ENCODE measurements at places on chromosomes 13 and 19.

- DNase-seq: no peak
Measured at GRCh38 chr19:31135841-31136240, 213.4 kb downstream of the TSHZ3 start.

GRCh38 chr13:40191186-40191980 lies 475.1 kb downstream of the FOXO1 start:
- DNase-seq: no peak

- DNase-seq: no peak
Measured at GRCh38 chr19:5052515-5052914, 83.6 kb downstream of the KDM4B start.

- no peak for DNase-seq
Measured at GRCh38 chr19:13505164-13505695, 1.0 kb downstream of the CACNA1A start.

- no peak for DNase-seq
Measured at GRCh38 chr13:25237083-25237482, 50.2 kb downstream of the MTMR6 start.

DNA sequence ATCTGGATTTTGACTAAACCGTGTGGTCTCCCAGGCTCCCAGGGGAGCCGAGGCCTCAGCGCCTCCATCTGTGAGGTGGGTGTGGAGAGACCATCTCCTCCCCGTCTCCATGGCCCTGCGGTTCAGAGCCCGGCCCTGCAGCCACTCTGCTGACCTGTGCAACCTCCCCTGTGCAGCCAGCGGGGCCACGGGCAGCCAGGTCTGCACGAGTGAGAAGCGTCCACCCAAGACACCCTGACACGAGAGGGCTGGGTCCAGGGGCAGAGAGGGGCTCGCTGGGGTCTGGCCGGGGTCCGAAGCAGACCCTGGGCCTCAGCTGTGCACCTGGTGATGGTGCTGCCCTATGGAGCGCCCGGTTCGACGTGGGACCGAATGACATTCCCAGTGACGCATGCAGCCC lies 10.4 kb upstream of the CACTIN start:
- no peak for DNase-seq

DNA sequence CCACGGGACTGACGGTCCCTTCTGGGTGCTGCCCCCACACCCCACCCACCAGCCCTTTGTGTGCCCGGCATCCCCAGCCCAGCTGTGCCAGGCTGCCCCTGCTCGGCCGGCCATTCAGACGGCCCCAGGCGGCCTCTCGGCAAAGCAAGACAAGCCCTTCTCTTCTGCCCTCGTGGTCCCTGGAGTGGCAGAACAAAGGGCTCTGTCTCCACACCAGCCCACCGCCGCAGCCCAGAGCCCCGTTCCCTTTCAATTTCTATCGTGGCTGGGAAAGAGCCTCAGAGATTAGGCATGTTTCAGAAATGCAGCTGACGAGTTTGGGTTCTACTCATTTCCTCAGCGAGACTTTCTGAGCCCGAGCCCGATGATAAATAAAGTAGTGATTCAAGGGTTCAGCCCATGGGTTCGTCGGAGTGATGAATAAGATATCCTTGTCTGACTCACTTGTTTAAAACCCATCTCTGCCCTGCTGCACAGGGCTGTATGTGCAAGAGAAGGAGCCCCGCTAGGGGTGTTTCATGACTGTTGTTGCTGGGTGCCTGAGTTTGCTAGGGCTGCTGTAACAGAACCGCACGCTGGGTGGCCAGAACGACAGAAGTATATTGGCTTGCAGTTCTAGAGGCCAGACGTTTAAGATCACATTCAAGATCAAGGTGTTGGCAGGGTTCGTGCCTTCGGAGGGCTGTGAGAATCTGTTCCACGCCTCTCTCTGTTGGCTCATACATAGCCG lies 4.3 kb downstream of the MYO9B start:
- DNase-seq: no peak

DNA sequence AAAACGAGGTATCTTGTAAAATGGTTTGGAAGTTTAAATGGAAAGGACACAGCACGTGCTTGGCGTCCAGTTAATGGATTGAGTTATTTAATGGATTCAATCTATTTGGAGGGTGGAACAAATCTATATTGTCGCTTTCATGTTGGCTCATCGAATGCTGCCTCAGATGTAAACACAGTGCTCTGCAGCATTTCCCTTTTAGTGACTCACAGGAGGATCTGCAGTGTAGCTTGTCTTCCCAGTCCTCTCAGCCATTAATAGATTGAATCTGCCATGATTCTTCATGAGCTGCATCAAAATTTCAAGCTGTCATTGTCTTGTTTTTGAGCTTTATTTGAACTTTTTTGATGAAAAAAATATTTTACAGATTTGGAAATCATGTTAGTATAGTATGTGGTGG lies 44.7 kb downstream of the DHRS12 start:
- DNase-seq: no peak

DNA sequence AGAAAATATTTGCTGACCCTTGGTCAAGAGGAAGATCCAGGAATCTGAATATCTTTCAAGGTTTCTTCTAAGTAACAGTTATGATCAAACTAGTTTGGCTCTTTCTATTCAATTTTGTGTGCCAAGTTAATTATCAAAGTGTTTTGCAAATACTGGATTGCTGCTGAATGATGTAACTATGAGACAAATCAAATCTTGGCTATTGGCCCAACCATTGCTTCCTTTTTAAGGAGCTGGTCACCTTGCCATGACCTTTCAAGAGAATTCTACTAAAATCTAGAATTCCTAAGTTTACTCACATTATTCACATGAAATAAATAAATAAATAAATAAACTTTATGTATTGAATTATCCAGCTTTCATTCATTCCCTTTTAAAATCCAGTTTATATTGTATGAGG lies 371.8 kb downstream of the SLITRK6 start:
- DNase-seq: no peak

GRCh38 chr19:53977429-53977990 lies 13.9 kb upstream of the CACNG6 start:
- no peak for DNase-seq

- DNase-seq: no peak
Measured at GRCh38 chr13:108200781-108201398, 14.4 kb downstream of the LIG4 start.

DNA sequence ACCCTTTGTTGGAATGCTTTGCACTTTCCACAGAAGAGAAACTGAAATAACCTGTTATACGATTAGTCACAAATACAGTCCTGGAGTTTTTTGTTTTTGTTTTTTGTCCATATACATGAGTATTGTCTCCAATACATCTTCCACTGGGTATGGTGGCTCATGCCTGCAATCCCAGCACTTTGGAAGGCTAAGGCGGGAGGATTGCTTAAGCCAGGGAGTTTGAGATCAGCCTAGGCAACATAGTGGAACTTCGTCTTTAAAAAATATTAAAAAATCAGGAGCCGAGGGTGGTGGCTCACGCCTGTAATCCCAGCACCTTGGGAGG lies 25.0 kb downstream of the AP2S1 start:
- DNase-seq: no peak

DNA sequence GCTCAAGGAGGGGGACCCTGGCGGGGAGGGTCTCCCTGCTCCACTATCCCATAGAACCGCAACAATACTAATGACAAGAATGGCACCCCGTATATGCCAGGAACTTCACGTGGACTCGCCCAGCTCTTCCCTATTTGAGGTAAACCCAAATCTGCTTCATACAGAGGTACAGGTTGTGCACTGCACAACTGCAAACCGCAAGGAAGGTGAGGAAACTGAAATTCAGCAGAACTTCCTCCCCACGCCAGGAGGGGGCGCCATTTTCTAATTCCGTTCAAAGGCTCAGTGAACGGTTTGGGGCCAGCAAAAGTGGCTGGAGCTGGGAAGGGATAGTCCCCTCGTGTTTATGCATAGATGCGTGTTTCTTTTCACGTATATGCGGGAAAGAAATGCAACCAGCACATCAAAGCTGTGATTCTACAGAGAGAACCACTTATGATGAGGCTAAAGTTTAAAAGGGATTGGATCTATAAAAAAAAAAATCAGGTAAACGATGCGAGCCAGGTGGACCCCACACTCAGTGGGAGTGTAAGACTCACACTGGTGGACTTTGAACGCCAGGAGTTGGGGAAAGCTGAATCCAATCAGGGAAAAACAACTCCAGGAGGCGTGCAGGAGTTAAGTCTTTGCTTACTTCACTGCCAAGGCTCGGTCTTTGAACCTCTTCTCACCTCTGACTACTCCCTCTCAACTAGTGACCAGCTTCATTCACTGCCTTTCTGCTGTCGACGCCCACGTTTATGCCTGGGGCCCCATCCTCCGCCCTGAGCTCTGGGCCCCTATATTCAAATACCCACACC lies 20.3 kb downstream of the C19orf81 start:
- no peak for DNase-seq

GRCh38 chr13:97866751-97867150 lies 86.7 kb upstream of the IPO5 start:
- no peak for DNase-seq

GRCh38 chr13:30974350-30974749 lies 41.9 kb downstream of the TEX26 start:
- no peak for DNase-seq

DNA sequence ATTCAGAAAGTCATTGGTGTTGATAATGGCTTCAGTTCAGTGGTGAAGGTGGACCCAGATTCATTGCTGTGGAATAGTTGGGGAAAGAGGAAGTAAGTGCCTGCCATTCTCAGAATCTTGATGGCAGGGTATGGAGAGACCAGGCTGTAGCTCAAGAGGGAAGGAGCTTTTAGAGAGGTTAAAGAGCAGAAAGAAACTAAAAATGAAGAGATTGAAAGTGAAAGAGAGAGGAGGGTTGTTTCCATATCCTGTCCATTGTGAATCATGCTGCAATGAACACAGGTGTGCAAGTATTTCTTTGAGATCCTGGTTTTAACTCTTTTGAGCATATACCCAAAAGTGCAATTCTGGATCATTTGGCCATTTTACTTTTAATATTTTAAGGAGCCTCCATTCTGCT lies 12.5 kb downstream of the GJB6 start:
- no peak for DNase-seq

DNA sequence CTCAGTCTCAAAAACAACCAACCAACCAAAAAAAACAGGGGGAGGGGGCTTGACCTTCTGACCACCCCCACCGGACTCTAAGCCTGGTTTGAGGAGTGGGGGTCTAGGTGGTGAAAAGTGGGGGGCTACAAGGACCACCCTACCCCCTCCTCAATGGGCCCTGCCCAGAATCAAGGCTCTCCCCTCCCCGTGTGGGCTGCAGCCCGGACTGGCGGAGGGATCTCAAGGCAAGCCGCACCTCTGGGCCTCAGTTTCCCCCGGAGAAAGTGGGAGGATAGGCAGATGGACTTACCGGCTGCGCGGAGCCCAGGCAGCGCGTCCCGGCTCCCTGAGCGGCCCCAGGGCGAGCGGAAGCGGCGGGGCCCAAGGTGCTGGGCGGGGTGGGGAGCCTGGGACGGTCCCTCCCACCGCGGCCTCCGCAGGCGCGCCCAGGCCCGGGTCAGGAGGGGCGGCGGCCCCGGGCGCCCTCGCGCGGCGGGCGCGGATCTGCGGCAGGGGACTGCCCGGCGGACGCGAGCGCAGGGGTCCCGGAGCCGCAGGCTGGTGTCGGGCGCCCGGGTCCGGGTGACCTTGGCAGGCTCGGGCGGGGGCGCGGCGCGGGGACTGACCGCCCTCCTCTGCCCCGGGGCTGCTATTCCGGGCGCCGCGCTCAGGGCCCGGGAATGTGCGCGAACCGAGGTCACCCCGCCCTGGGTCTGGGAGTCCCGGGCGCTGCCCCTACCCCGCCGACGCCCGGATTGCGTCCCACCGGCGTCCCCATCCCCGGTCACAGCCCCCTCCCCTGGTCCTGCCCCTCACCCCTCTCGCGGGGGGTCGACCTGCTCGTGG lies at the start of gene ADAMTSL5:
TSS of gene ADAMTSL5 (minus strand) at position 349 of the 828 bp plus-strand sequence. CDS start 2,076 bp downstream, outside the sequence.
- DNase-seq: no peak

DNA sequence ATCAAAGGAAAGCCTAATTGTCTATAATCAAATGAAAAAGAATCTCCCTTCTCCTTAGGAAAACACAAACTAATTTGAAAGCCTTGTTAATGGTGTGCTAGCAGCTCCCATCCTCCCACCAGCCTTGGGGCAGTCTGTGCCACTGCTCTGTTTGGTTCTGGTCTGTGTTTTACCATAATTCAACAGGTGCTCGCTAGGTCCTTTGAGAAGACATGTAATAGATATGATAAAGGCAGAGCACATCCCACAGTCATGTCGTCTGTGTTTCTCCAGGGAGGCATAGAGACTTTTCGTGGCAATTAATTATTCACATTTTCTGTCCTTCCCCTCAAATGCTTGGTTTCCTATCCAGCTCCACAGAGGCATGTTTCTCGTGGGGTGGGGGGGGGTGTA lies 23.8 kb downstream of the FAM124A start:
- no peak for DNase-seq
